ENCODE measurements at places on chromosomes 1 and 21.

DNA sequence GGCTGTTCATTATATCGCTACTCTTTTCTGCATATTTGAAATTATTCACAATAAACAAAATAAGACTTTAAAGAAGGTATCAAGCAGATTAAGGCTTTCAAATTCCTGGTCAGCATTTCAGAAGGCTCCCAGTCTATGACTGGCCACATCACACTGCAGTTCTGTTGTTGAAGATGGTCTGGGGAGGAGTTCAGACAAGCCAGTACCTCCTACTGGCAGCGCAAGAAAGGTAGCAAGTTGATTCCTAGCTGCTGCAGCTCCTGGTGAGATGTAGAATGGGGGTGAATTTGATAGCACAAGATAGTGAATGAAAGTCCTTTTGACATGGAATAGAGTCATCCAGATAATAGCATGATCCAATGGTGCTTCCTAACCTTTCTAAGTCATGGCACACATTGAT is 88.2 kb upstream of the BEND5 start:
- no peak for DNase-seq

DNA sequence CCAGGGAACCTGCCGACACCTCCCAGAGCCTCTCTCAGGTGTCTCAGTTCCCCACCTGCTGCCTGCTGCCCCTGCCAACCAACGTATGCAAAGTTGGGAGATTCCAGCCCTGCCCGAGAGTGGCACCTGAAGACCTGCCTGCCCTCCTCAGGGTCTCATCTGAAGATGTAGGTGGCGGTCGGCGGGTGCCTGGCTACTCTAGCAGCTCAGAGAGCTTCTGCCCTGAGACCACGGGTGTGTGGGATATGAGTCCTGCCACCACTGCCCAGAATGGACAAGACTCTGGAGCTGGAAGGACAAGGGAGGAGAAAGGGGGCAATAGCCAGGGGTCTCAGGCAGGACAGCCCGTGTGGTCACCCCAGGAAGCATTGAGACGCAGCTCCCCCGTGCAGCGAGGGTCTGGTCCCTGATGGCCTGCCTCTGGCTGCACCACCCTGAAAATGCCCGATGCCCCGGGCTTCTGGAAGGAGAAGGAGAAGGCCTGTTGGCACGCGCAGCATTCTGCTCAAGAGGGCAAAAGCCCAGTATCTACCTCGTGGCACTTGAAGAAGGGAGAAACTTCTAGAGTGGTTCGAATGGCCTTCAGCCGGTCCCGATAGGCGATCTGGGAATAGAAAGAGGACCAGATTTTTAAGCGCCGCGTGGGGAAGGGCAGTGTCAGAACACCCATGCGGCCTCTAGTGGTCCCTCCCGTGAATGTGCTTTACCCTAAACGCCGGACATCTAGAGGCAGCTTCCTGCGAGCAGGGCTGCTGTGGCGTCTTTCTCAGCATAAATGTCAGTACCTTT is 88.8 kb downstream of the STUM start:
- DNase-seq, result no peak

DNA sequence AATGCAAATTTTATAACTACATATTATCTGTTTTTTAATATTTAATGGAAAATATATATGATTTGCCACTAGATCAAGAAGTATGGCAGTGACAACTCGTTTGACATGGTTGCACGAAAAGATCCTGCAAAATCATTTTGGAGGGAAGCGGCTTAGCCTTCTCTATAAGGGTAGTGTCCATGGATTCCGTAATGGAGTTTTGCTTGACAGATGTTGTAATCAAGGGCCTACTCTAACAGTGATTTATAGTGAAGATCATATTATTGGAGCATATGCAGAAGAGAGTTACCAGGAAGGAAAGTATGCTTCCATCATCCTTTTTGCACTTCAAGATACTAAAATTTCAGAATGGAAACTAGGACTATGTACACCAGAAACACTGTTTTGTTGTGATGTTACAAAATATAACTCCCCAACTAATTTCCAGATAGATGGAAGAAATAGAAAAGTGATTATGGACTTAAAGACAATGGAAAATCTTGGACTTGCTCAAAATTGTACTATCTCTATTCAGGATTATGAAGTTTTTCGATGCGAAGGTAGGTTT is 556 bp downstream of the IFI44 start:
- no peak for DNase-seq

DNA sequence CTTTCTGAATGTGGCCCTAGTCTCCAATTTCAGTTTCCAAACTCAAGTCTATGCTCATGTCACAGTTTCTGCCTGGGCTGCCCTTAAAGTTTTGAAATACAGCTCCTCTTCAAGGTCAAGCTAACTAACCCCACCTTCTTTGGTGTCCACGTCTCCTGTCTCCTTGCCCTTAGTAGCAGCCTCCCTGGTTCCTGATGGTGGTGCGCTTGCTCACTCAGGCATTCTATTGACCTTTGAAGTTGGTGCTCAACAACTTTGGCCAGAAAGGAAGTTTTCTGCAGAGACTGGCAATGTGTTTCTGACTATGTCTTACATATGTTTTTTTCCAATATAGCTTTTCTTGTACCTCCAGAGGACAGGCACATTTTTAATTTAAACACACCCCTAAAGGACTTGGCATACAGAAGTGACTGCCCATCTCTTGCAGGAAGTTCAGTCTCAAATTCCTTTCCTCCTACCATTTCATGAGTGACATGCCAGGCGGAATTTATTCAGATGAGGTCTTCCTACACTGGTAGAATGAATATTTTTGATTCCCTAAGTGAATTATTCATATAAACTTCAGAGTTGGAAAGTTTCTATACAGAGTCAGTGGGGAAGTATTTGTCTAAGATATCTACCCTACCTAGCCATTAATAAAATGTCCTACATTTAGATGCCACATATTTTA is 364.3 kb upstream of the USP24 start:
- no peak for DNase-seq

DNA sequence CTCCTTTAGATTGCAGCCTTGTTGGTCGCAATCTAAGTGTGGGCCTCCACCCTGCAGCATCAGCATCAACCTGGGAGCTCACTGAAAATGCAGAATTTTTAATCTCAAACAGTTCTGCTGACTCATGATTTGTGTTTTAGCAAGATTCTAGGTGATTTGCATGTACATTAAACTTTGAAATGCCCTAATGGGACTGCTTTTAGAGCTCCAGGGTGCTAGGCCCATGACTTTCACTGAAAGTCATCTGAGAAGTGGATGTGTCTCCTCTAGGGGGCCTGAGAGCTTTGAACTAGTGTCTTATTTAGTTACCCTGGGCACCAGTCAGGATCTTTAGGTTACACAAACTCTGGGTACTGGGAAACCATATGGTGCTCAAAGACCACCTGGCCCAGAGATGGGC is 9.0 kb downstream of the TRIM67 start:
- DNase-seq, result no peak

DNA sequence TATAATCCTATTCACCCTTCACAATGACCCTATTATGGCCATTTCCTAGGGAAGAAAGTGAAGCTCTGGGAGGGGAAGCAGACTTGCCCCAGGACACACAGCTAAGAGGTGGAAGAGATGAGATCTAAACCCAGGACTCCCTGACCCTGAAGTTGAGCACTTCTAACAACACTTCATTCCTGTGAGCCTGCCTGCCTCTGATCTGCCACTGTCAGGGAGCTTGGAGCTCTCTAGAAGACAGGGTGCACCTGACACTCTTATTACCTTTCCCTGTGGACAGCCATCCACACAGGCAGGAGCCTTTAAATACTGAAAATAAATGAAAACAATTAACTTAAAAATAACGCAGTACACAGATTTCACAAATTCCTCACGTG is 599 bp downstream of the MKNK1 start:
- DNase-seq, result no peak

- no peak for DNase-seq
These were observed 27.8 kb downstream of the CCDC185 start for GRCh38 chr1:223421025-223421424.
